ENCODE measurements at places on chromosomes 11 and 22.
A peak's percentile ranks its signal among the peaks of the same experiment; 100 is the strongest.

GRCh38 chr11:115941481-115941993, 437.3 kb upstream of the CADM1 start:
- no peak for DNase-seq

DNA sequence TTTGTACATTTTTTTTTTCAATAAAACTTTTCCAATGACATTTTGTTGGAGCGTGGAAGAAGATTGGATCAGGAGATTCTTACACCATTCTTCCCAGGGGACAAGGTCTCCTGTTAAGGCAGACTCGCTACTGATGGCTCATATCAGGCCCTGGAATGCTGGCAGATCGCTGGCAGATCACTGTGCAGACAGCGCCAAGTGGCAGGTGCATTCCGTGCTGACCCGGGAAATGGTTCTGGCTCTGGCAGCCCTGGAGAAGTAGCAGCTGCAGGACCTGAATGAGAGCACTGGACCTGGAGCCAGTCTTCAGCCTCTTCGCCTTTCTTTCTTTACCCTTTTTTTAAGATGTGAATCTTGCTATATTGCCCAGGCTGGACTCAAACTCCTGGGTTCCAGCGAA, 10.7 kb downstream of the SERPINH1 start:
- DNase-seq = no peak

- no peak for DNase-seq
These were observed 551.6 kb downstream of the OPCML start for GRCh38 chr11:132980670-132981069.

DNA sequence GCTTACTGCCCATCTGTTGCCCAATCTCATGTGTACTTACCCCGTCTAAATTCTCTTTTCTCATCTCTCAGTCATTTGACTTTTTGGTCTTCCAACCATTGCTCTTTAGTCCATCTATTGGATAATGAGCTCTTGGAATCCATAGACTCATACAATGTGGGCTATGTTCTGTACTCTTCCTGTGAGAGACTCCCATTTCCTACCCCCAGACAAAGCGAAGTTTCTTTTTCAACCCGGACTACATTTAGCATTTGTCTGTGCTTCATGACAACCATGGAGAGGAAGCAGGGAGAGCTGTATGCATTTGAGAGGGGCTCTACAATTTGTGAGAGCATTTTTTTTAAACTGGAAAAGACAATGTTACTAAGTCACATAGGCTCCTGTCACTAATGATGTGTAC, 4.0 kb upstream of the ARHGAP42 start:
- no peak for DNase-seq

GRCh38 chr22:46148816-46149511, 1.4 kb upstream of the PPARA start:
- no peak for DNase-seq

- no peak for DNase-seq
These were observed 5.2 kb upstream of the RAB3IL1 start for GRCh38 chr11:61922539-61922938.

- no peak for DNase-seq
These were observed 163.3 kb upstream of the RASSF10 start for GRCh38 chr11:12845739-12846358.

DNA sequence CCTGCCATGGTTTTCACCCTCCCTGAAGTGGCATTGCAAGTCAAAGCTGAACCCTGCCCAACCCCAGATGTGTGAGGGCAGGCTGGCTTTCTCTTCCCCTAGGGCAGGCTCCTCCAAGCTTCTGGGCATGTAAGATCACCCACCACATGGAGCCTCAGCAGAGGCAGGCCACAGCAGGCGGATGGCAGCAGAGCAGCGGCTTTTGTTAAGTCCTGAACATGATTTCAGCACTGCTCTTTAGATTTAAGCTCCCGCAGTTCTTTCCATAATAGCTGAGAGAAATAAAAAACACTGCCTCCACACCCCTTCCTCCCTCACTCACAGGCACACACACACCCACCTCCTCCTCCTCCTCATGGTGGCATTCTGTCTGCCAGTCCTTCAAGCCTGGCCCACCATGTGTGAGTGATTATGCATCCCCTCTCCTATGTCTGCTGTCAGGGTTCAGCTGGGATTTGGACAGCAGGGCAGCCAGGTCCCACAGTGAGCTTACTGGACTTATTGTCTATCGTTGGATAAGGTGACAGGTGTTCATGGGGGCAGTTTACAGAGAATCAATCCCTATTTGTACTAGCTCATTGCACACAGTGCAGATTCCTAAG, 5.0 kb upstream of the NTM start:
- DNase-seq = no peak

DNA sequence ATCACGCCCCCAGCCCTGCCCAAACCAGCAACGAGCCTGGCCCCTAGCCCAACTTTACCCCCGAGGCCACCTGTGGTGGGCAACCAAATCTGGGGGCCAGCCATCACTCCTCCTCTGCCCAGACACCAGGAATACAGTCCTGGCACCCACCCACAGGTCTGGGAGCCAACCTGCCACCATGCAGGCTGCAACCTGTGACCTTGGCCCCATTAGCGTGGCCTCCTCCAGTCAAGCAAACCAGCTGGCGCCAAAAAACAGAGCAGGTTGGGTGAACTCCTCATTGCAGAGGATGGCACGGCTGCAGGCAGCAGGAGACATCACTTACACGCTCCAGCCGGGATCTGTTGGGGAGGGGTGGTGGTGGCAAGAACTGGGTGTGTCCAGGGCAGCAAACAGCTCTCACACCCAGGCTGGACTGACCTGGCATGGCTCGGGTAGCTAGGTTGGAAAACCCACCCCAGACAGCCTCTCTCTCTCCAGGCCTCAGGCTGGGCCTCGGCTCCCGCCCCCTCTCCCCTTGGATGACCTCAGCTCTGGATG, 65.5 kb upstream of the TCF20 start:
- DNase-seq = no peak

DNA sequence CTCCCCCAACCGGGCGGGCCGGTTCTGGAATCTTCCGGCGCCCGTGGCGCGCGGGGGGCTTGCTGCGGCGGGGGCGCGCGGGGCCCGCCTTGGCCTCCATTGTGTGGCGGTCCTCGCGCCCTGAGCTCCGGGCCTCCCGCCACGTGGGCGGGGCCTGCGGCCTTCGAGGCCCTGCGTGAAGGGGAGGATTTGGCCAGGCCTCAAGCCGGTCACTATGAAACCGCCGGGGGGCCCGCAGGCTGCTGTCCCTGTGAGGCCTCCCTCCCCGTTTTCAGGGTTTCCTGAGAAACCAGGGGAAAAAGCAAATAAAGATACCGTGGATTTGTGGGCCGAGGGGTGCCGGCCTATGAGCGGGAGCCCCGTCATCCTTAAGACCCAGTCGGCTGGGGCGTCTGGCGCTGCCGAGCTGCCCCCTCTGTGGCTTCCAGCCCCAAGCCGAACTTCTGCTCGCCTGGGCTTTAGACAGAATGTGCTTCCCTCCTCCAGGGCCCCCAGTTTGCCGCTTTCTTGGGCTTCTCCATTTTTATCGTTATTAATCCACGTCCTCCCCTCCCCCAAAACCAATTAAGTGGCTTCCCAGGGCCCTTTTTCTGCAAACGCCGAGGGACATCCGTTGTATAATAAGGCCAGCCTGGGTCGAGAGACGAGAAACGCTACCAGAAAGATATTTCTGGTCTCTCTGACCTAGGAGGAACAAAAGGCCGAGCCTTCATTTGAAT, 602 bp downstream of the EWSR1 start:
- DNase-seq = no peak

DNA sequence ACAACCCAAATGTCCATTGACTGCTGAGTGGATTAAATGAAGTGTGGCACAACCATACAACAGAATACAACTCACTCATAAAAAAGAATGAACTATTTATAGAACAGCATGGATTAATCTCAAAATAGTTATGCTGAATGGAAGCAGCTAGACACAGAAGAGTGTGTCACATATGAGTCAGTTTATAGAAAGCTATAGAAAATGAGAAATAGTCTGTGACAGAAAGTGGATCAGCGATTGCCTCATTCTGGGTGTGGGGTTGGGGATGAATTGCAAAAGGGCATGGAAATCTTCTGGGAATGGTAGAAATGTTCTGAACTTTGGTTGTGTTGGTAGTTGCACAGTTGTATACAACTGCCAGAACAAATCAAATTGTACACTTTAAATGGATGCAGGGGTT, 37.4 kb downstream of the PRR5L start:
- DNase-seq = no peak

DNA sequence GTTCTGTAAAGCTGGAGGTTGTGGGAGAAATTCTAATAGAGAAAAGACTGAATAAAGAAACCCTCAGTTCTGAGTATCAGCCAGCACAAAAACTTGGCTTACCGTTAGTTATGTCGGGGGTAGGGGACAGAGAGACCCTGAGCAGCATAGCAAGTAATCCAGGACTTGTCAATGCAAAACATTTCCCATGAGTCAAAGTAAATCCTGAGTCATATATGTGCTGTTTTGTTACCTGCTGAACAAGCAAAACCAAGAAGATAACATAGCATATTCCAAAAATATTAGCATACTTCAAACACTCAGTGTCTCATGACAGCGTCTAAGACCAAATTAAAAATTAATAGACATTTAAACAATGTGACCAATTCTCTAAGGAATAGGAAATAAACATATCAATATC, 75.1 kb upstream of the LUZP2 start:
- no peak for DNase-seq

- no peak for DNase-seq
These were observed 475.4 kb upstream of the FAT3 start for GRCh38 chr11:91749251-91749650.

- peak; percentile 72 for DNase-seq
These were observed 38.2 kb upstream of the WEE1 start for GRCh38 chr11:9535189-9535781.

DNA sequence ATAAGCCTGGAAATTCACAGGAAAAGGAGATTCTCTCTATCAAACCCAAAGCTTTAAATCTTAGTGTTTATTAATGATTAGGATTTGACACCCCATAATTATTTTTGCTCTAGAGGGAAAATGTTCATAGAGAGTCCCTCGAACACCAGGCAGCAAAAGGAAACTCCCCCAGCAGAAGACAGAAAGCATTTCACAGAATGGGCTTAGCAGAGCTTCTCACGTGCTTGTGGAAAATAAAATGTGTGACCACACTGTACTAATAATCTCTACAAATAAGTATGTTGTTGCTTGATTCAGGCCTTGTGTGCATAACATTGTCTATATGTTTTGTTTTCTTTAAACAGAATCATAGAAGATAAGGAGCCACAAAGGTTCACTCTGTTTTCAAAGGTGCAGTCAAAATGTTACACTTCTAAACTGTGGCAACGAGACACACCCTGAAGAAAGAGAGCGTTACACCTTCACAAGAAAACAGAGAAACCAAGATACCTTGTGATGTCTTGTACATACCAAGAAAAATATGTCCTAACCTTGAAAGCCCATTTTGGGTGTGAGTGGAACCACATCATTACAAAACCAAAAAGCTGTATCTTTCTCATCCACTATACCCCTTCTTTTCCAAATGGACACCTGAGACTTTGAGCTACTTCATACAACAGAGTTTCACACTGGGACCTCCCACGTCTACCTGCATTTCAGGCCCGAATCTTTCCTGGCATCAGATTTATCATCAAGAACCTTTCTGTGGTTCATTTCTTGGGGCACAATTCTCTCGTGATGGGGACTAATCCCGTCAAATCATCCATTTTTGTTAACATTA, 282.5 kb downstream of the ETS1 start:
- no peak for DNase-seq

- no peak for DNase-seq
These were observed 4.9 kb downstream of the MMP13 start for GRCh38 chr11:102950622-102951081.

- no peak for DNase-seq
These were observed 30.9 kb upstream of the CACNG2 start for GRCh38 chr22:36734171-36735058.

DNA sequence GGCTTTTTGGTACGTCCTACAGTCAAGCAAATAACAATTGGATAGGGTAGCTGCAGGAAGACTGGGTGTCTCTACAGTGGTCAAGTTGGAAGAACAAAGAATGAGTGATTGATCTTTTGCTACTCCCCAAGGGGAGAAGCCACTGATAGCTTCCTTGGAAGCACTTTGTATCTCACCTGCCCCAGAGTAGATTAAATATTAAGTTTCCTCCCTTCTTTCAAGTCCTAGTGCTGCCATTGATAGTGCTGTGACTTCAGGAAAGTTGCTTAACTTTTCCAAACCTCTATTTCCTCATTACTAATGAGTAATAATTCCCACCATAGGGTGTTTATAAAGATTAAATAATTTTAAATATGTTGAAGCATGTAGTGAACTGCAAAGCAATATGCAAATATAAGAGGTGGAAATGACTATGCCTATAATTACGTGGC, 35.6 kb upstream of the EHF start:
- DNase-seq = no peak

DNA sequence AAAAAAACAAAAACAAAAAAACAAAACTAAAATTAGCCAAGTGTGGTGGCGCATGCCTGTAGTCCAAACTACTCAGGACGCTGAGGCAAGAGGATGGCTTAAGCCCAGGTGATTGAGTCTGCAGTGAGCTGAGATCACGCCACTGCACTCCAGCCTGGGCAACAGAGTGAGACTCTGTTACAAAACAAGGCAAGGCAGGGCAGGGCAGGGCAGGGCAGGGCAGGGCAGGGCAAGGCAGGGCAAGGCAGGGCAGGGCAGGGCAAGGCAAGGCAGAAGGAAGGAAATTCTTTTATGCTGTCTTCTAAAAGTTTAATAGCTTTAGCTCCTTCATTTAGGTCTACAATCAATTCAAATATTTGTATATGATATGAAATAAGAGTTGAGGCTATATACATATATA, 50.1 kb upstream of the RASSF10 start:
- DNase-seq = no peak

DNA sequence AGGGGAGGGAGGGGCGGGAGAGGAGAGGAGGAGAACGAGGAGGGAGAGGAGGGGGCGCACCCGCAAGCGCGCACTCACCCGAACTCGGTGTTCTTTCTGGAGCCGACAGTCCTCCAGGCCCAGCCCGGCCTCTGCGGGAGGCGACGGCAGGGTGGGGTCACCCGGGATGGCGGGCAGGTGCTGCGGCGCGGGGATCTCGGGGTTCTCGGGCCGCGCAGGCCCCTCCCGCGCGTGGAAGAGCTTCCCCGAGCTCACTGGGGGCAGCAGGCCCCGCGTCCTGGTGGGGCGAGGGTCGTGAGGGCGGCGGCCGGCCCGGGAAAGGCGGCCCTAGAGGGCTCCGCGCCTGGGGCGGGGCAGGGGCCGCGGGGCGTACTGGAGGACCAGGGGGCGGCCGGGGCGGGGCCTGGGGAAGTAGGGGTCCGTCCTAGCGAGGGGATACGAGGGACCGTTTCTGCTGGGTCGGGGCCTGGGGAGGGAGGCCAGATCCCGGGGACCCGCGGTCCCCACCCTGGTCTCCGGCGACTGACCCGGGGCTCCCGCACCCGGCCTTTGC, 5.2 kb downstream of the LMNTD2 start:
- DNase-seq = no peak

- no peak for DNase-seq
These were observed 620 bp downstream of the APOBEC3A start for GRCh38 chr22:38957808-38958650.

GRCh38 chr11:8268530-8269400, 5.1 kb upstream of the LMO1 start:
- DNase-seq = no peak

GRCh38 chr22:36048911-36049677, 20.5 kb upstream of the RBFOX2 start:
- no peak for DNase-seq

All from NT2/D1 (cell line).